ENCODE measurements at places on chromosomes 16 and 17.

- no peak for DNase-seq
Measured at GRCh38 chr17:71402007-71402406, 718.8 kb upstream of the SOX9 start.

GRCh38 chr17:28949185-28950016 is 1.9 kb downstream of the PHF12 start:
- peak; percentile 64 for DNase-seq

- DNase-seq, result no peak
Measured at GRCh38 chr16:47979164-47979520, 176.7 kb downstream of the ABCC12 start.

- DNase-seq, result no peak
Measured at GRCh38 chr17:7263801-7264078, 1.5 kb upstream of the CLDN7 start.

- DNase-seq, result no peak
Measured at GRCh38 chr17:31252741-31253140, 44.3 kb downstream of the OMG start.

DNA sequence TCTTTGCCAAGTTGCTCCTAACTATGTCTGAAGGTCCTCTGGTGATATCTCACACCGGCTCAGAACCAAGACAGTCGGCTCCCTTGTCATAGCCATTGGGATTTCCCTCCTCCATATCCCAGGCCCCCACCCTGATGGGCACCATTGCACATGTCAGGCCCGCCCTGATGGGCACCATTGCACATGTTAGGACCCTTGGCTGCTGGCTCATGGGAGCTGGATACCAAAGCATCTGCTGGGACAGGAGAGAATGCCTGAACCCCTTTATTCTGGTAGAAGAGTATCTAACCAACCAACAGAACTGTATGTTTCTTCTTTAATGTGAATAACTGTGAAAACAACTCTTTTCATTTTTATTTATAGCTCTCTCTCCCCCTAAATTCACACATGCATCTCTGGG is 454.5 kb upstream of the HSBP1 start:
- DNase-seq, result no peak

GRCh38 chr16:28537964-28538732 is 626 bp downstream of the NUPR1 start:
- DNase-seq, result no peak

GRCh38 chr16:752007-752312 is 8.6 kb upstream of the MSLN start:
- DNase-seq, result no peak

- DNase-seq, result no peak
Measured at GRCh38 chr16:6008670-6009069, 911.1 kb upstream of the EEF2KMT start.

- DNase-seq, result no peak
Measured at GRCh38 chr16:61934601-61935000, 101.6 kb downstream of the CDH8 start.

Measured in brain (organoid and tissue), 16 donors.